T-cell (primary cell): ENCODE measurements at places on chromosomes 1 and 21.

- DNase-seq: no peak
Measured at GRCh38 chr1:201637282-201638079, 98.6 kb downstream of the NAV1 start.

- DNase-seq: no peak
Measured at GRCh38 chr21:37555672-37556261, 189.2 kb downstream of the DYRK1A start.

- DNase-seq: no peak
Measured at GRCh38 chr1:204623365-204623893, 62.1 kb downstream of the LRRN2 start.

- no peak for DNase-seq
Measured at GRCh38 chr1:155962599-155963211, 15.6 kb downstream of the ARHGEF2 start.

GRCh38 chr1:202286622-202287097, 55.1 kb downstream of the UBE2T start:
- DNase-seq: no peak

DNA sequence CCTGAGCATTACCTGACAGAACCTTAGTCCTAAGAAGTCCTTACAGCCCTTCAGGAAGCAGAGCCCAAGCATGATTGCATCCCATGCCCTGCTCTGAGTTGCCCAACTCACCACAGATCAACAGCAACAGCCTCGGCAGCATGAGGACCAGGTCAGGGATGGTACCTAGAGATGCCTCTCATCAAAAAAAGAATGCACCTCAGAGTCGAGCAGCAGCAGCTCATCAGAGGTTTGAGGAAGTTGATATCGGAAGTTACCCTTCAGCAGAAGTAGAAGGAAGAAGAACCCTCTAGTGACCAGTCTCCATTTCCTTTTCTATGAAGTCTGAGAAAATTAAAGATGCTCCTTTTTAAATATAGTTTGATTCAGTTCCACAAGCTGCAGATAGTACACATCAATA, at the start of gene FCRL1:
Gene FCRL1, minus strand, starts transcription at position 225 of the 400 bp plus-strand sequence. Its CDS starts 83 bp downstream, at position 142.
- no peak for DNase-seq

DNA sequence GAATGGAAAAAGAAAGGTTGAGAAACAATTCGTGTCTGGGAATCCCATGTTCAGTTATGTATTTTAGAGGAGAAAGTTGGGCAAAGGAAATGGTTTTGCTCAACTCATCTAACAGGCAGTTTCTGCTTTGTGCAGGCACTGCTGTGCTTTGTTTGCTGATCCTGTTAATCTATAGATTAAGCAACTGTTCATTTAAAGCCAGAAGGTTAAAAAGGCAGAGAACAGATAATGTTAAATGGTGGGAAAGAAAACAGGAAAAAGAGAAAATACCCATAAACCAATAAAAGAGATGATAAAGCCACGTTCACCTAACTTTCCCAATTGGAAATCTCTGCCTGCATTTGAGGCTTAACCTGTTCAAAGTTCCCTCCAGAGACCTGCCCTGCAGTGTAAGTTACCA, 70.0 kb downstream of the APP start:
- DNase-seq: no peak

GRCh38 chr1:226748306-226748705, 9.2 kb upstream of the ITPKB start:
- DNase-seq: no peak

DNA sequence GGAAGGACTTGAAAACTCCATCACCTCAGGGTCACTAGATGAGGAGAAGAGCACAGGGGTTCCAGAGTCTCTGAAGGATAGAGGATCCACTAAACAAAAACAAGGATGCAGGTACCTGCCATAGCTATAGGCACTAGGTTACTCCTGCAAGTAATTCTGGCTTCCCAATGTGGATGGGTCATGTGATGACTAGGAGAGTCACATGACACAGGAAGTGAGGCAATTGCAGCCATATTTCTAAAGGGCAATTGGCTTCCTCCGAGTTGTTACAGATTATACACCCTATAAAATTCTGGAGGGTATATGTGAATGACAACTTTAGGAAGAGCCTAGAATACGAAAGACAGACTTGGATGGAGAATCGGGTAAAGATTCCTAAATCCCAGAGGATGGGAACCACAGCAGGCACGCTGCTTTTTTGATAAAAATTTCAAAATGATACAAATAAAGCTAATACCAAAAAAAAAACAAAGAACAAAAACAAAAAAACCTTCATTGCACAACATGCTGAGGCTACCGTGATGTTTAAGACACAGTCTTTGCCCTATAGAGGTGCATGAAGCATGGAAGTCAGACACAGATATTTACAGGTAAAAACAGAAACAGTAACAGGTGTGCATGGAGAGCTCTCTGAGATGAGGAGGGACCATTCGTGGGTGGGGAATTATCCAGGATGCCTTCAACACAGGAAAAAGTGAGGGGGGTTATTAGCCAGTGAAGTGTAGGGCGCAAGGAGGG, 10.5 kb downstream of the MTX1 start:
- no peak for DNase-seq

GRCh38 chr1:94922761-94923331, 4.1 kb downstream of the CNN3 start:
- DNase-seq: no peak

GRCh38 chr1:4089421-4090175, 189.5 kb upstream of the C1orf174 start:
- no peak for DNase-seq

DNA sequence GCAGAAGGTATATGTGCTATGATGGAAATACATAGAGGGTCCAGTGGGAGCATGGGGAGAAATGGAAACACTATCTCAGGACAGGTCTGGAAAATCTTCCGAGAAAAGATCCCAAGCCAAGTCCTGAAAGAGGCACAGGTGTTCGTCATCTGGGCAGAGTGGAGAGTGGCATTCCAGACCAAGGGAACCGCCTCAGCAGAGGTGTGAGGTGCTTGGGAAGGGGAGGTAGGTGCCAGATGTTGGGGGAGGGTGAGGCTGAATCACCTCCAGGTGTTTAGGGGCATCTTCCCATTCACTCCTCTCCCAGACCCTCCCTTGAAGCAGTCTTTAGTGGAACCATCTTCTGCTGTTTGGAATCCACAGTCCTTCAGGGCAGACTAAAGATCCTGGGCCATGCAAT, 23.5 kb upstream of the LRRN2 start:
- DNase-seq: no peak

DNA sequence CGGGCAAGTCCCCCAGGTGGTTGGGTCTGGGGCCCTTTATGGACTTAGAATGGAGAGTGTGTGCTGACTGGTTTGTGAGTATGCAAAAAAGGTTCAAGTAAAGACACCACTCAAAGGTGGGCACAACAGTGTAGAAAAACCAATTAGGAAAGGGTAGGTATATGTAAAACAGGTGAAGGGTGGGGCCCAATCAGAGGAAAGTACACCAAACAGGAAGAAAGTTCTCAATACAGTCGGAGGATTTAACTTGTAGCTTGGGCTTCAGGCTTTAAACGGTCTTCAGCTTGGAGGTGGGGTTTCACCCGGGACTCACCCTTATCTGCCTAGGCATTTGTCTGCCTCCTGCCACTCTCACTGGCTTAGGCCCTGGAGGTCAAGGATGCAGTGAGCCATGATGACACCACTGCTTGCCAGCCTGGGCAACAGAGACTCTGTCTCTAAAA, 6.8 kb upstream of the PUM1 start:
- no peak for DNase-seq

- no peak for DNase-seq
Measured at GRCh38 chr1:14946684-14947238, 206.8 kb upstream of the TMEM51 start.

GRCh38 chr1:34400675-34401074, 224.0 kb downstream of the C1orf94 start:
- no peak for DNase-seq

- DNase-seq: peak; percentile 47
Measured at GRCh38 chr1:180954005-180954800, 41.5 kb downstream of the KIAA1614 start.

DNA sequence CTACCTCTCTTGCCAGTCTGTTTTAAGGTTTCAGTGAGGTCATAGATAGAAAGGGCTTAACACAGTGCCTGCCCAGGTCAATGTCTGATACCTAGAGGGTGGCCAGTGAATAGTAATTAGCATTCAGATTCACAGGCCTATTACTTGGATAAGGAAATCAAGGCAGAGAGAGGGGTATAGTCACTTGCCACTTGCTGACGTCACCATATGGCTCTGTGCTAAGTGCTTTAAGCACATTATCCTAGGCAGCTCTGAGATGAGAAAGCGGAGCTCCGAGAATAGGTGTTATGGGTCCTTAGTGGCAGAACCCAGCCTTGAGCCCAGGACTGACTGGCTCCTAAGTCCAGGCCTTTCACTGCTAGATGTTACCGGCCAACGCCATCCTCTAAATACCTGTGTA, 51.5 kb upstream of the DAB1 start:
- DNase-seq: no peak

GRCh38 chr1:234253732-234254131, 119.5 kb upstream of the COA6 start:
- DNase-seq: no peak

GRCh38 chr1:226577401-226578180, 29.0 kb downstream of the STUM start:
- DNase-seq: no peak

DNA sequence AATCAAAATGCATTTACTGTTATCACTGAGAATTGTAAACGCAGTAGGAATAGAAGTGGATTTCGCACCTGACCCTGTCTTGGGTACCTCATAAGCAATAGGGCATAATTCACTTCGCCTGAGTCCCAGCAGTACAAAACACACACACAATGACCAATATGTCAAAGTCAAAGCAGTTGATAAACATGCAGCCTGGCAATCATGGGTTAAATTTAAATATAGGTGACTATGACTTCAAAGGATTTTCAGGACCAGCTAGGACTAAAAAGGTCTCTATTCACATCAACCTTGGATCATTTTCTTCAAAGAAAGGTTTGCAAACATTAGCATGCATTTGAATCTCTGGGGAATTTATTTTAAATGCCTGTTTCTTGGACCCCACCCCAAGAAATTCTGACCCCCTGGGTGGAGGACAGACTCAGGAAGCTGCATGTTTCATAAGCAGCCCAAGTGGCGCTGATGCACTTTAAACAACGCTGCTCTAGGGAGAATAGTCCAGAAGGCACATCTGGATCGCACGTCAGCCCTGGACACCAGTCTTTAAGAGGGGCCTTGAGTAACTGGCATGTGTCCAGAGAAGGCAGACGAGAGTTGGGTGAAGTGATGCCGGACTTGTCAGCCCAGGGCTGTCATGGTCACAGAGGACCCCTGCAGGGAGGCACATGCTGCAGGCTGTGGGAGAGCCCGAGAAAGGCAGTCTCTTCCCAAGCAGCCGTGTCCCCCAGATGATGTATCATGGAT, 55.7 kb upstream of the EFHD2 start:
- DNase-seq: no peak

DNA sequence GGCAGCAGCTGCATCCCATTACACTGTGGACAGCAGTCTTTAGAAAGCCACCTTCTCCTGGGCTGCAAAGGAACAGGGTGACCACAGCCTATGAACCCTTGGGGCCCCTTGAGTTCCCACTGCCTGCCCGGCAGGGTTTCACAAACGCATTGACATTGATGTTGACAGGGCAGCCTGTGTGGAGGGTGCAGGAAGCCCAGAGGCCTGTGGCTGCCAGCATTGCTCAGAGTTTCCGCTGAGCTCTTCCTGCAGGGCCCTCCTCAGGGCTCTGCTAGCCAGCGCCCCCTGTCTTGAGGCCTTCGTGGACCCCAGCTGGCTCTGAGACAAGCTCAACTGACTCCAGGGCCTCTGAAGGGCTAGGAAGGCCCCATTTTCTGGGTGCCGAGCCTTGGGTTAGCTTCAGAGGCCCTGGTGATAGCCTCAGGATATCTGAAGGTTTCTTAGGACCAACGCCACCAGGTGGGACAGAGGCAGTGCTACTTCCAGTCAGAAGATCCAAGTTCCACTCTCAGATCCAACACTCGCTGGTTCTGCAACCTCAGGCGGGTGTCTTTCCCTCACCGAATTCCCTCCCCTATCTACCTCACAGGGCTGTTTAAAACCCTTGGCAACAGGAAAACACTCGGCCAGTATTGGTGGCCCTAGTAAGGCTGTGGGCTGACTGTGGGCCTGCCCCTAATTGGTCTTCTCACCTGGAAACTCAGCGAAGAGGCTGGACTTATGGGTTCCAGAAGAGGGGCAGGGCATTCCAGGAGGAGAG, 27.2 kb upstream of the EPS8L3 start:
- peak; percentile 74 for DNase-seq

GRCh38 chr21:45393833-45394638, 10.9 kb upstream of the COL18A1 start:
- no peak for DNase-seq

GRCh38 chr1:204619721-204620120, 65.8 kb downstream of the LRRN2 start:
- DNase-seq: no peak

- DNase-seq: no peak
Measured at GRCh38 chr1:228021355-228022030, 14.7 kb downstream of the WNT3A start.

DNA sequence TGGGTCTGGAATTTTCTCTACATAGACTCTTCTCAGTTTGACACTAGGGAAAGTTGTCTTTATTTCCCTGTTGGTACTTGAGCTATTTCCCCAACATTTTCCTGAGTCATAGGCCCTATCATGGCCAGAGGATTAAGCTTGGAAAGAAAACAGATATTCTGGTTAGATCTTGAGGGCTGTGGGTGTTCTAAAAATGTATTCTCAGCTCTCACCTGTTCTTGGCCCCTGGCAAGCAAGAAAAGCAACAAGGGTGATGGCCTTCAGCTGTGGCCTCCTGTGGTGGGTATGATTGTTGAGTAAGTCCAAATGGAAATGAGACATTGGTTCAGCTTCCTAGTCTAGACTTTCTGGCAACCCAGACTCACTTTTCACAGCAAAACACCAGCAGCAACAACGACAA, 17.4 kb upstream of the LCE3A start:
- DNase-seq: no peak

DNA sequence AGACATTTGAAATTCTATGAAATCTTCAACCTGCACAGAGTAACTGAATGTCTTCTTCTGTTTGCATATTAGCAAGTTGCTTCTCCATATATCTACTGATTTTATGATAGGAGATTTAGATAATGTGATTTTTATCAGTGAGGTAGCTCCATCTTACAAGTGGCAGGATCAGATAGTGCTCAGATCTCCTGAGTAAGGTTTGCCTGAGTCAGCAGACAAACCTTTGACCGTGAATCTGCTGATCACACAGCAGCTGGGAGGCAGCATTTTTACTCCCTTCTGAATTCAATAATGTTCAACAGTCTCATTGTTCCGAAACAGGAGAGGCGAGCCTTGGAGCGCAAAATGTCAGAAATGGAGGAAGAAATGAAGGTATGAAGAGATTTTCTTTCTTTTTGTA, 141.4 kb downstream of the SYT2 start:
- no peak for DNase-seq
